ENCODE measurements at places on chromosomes 4 and X. TPM values are rescaled to one million over a fixed set of nuclear protein-coding genes. Genes with fewer than 3 reads are reported as not detected.

GRCh38 chrX:53048169-53049126, at the start of gene GPR173:
GPR173 (plus strand) TSS chrX:53048789; CDS start chrX:53076622, 27,833 bp downstream.
- no peak for DNase-seq

GRCh38 chrX:114798907-114799306, 215.0 kb downstream of the HTR2C start:
- DNase-seq, result no peak

Gene SH2D1A
- polyA plus RNA-seq, result 3.3 TPM

Gene HDX
- polyA plus RNA-seq, result 3.8 TPM

GRCh38 chrX:72023071-72023470, 108.6 kb downstream of the RTL5 start:
- DNase-seq, result no peak

DNA sequence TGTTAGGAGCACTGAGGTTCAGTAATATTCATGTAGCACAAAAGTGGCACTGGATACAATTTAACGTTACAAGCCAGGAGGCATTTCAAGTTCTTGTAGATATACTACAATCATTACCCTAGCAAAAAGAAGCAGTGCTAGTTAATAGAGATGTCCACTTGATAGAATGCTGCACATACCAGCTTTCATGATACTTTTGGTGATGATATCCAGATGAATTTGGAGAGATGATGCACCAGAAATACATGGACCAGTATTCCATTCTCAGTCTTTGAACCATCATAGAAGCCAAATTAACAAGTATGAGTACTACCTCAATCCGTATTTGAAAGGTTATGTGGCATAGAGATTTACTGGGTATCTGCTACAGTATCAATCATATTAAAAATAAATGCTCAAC, 421.0 kb upstream of the MAGEB18 start:
- DNase-seq, result no peak

Data from forelimb muscle (tissue), 1 donor.